ENCODE measurements at places on chromosomes 12 and 14.

DNA sequence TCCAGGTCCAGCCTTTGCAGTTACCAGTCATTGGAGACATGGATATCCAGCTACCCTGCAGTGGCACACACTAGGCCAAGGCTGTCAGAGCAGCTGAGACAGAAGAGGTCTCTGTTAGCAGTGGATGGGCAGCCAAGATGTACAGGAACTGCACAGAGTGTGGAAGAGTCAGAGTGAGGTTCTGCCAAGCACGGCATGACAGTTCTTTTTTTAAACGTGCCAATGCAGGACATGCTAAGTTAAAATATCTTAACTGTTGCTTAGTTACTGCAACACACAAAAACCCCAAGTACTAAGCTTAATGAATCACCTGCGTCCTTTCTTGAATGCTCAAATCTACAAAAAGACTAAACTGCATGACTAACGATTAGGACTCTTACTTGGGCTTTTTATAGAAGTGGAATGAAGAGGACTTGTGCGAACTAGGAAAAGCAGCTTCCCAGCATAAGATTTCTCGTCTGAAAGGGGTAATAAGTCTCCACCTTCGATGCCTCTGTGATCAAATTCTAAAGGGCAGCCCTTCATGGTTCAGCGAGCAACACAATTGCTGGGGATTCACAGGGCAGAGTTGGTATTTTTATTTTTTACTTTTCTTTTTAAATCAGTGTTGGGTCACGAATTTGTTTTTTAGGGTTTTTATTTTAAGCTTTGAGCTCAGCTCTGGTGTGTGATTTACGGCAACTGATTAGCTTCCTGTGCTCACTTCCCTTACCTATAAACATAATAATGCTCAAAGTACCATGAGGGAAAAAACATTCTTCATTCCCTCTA, 20.6 kb downstream of the MAPK1IP1L start:
- DNase-seq = no peak

- no peak for DNase-seq
These were observed 728.7 kb upstream of the TMEM132C start for GRCh38 chr12:127538316-127538715.

- DNase-seq = peak; percentile 74
These were observed 75.5 kb downstream of the BORCS5 start for GRCh38 chr12:12432364-12432763.

DNA sequence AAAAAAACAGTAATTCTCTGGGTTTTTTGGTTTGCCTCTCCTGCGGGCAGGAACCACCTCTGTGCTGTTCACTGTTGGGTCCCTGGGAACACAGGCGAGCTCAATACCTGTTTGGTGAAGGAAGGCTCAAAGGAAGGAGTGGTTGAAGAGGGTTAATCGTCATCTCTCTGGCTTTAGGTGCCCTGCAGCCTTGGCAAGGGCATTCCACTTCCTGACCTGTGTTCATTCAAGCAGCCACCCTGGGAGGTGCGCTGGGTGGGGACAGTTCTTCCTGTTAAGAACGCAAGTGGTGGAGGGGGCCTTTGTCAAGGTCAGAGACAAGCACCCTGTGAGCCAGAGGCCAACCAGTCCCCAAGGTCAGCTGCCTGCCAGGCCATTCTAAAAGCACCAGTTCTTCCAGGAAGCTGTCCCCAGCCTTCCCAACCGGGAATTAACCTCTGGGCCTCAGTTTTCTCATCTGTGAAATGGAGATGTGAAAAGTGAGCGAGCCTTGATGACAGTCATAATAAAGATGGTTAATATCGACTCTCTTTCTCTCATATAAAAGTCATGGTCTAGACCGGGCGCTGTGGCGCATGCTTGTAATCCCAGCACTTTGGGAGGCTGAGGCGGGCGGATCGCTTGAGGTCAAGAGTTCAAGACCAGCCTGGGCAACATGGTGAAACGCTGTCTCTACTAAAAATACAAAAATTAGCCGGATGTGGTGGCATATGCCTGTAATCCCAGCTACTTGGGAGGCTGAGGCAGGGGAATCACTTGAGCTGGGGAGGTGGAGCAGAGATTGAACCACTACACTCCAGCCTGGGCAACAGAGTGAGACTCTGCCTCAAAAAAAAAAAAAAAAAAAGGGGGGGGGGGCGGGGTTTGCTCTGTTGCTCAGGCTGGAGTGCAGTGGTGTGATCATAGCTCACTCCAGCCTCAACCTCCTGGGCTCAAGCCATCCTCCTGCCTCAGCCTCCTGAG, 6.1 kb downstream of the RHOF start:
- no peak for DNase-seq

DNA sequence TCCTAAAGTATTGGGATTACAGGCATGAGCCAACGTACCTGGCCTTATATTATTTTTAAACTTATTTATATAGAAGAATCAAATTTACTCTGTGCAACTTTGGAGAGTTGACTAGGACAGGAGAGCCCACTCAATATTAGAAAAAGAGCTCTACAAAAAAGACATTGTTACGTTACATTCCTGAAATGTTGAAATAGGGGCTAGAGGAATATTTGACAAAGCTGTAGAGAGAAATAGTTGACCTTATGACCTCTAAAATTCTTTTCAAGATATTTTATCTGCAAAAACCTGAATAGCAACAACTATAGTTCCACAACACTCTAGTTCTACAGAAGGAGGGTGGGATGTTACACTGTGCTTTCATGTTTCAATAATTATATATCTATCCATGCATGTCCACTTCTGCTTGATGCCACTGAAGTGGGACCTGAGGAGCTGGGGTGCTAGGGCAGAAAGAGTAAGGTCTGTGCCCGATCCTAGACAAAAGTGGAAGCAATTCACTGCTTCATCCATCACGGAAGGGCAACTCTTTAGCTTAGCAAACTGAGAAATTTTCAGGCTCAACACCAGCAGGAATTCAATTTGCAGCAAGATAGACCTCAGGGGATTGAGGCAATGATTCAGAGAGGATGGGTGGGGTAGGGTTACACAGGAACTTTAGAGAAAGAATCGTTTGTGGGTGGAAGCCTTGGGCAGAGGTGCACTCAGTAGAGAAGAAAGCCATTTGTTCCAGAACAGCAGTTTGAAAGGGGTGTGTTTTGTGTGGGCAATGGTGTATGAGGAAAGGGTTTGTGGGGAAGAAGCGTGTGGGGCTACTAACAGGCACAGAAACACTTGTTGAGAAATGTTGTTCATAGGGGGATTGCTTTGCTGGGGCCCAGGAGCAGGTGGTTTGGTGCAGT, 16.0 kb upstream of the RNASE10 start:
- DNase-seq = no peak

DNA sequence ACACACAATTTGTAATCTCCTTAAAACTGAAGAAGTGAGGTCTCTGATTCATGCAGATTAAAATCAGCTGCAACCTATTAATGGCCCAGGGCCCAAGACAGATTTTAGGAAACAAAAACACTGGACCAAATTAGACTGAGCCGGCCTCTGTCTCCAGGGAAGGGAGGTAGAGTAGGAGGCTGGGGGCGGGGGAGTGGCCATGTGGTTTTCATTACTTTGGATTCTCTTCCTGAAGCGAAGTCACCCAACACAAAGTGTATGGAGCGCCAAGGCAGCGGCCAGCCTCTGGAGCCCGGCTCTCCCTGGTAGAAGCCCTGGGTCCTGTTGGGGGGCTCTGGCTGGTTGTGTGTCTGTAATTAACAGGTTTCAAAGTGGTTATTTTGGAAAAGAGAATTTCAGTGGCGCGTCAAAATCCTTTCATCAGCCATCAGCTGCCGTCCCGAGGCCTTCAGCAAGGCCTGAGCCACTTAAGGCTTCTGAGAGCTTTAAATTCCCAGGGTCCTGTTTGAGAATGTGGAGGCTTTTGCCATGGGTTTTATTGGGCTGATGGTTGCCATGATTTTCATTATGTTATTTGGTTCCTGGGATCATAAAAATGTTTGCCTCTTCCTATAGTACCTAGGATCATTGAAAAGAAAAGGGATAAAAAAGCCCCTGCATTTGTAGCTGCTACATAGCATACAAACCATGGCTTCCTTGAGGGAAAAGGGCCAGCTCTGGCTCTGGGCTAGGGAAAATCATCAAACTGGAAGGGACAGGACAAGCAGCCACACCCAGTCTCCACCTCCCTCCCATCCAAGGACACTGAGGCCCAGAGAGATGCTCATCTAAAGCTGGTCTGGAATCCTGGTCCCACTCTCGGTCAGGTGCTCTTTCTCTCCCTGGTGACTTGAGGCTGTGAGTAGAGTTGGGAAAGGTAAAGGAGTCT, 282.4 kb downstream of the ZFP36L1 start:
- DNase-seq = no peak

GRCh38 chr12:48744251-48745008, 27.9 kb upstream of the CCNT1 start:
- DNase-seq = no peak

DNA sequence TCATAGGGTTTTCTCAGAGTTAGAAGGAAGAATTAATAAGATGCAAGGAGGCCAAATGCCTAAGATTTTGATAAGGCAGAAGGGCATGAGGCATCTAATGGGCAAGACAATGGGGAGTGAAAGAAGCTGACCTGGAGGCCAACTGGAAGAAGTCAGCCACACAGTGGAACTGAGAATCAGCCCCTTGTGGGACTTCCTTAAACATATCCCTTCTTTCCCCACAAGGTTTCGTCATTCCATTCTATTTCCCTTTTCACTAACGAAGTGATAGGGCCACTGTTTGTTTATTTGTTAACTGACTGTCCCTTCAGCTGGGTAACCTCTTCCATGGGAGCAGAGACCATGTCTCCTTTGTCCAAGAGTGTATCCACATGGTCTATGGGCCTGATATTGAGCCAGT, 86.2 kb downstream of the HELB start:
- DNase-seq = no peak

DNA sequence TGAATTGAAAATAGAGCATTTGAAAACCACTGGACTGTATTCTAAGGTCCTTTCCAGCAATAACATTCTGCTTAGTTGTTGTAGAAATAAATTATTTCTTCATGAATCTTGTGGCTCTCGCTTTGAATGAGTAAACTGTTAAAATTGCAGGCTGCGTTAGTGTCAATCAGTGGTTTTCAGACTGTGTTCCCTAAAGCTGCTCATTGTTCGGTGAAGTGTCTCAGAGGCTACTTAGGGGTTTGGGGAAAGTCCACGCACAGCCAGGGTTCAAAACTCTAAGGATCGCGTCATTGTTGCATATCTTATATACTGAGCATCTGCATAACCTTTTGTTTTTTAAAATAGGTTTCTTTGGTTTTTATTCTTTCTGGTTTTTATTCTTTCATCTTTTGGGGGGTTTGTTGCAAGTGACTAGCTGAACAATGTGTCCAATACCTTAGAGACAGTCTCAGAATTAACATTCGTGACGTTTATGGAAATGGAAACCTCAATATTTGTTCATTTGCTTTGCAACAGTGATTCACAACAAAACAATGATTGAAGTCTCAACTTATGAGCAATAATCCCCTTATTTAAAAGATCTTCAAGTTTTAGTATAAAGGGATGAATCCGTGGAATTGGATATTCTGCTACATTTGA, 108.1 kb downstream of the TTLL5 start:
- no peak for DNase-seq

DNA sequence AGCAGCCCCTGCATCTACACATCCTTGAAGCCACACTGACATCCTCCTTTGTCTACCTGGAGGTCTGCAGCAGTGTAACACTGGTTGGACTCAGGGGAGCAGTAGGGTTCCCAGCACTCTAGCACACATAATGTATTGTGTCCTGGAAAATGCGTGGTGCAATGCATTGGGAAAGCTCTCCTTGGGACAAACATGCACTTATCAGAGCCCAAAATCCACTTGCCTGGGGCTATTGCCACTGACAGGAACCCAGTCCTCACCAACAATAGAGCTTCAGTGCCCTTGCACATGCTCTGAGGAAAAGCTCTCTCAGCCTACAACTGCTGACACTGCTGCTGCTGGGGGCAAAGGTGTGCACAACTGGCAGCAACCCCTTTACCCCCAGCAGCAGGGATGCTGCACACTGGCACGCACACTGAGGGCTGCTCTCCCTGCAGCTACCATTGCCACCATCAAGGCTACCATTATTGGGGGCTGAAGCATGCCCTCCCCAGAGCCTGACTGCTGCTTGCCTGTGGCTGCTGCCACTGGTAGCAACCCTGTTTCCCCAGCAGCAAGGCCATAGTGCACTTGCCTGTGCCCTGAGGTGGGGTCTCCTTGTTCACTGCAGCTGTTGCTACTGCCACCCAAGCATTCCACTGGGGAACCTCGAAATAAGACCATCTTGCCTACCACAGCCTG, 221.9 kb downstream of the SLC38A4 start:
- DNase-seq = no peak

DNA sequence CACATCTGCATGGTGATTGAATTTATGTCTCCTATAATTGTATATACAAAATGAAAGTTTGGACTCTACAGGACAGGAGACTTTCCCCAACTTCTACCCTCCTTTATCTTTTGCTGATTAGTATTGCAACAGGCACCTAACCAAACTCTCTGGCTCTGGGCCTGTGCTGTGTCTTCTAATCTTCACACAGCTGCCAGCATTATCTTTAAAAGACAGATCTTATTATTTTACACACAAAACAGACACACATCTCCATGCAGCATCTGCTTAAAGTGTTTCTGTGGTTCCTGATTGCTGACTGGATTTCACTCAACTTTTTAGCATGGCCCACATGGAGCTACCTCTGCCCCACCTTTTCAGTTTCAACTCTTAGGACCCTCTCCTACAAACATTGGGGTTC, 154.9 kb upstream of the PELI2 start:
- DNase-seq = no peak

GRCh38 chr12:93567174-93567573, 5.3 kb upstream of the SOCS2 start:
- DNase-seq = no peak

- DNase-seq = no peak
These were observed 390.0 kb upstream of the NOVA1 start for GRCh38 chr14:26987744-26988363.

DNA sequence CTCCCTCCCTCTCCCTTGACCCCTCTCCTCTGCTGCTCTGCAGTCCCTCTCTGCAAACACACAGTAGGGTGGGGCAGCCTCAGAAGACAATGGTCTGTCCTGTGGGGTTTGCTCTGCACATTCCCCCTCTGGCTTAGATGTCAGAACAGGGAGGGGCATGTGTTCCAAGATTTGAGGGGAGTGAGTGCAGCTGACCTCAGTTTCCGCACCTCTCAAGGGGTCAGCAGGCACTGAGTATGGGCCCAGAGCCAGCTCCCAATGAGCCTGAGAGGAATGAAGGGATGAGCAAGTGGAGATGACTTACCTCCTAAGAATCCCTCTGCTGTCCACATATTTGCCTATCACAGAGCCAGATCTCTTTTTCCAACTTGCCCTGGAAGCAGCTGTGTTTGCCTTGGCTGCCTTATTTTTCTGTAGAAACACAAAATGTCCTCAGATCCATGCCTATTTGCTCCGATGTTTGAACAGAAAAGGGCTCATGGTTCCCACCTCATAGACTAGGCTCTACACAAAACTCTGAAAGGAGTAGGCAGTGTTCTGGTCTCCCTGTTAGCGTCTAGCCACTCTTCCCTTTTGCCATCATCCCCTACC, 111.4 kb downstream of the CRACR2A start:
- DNase-seq = no peak

GRCh38 chr12:53532021-53532420, 24.7 kb upstream of the NPFF start:
- peak; percentile 91 for DNase-seq

DNA sequence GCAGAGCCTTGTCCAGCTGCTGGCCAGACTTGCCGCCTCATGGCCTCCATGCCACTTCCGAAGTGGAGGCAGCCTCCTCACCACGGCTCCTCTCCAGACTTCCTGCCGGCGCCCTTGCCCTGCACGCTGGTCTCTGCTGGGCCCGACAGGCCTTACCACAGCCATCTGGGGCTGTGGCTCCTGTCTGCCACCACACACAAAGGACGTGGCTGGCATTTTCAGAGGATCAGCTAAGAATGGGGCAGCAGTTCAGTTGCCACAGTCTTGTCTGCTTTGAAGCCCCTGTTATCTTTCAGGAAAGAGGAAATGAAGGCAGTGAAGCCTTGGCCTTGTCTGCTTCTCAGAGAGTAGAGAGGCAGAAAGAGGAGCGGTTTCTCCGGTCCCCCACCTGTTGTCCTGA, 178.0 kb upstream of the FKBP4 start:
- no peak for DNase-seq
